Right atrium auricular region (tissue), 2 donors: ENCODE measurements at places on chromosomes 13 and 19. TPM values are rescaled to one million over a fixed set of nuclear protein-coding genes. Genes with fewer than 3 reads are reported as not detected.

CFAP97D2 gene
- not detected for total RNA-seq

C19orf33 gene
- total RNA-seq, result 18.9 TPM

ZSWIM9 gene
- total RNA-seq, result 2.8 TPM

- DNase-seq, result peak; percentile 73
Observed at GRCh38 chr19:2478278-2478755, 2.4 kb downstream of the GADD45B start.

- no peak for DNase-seq
Observed at GRCh38 chr13:59721926-59722910, 441.5 kb downstream of the DIAPH3 start.

DNA sequence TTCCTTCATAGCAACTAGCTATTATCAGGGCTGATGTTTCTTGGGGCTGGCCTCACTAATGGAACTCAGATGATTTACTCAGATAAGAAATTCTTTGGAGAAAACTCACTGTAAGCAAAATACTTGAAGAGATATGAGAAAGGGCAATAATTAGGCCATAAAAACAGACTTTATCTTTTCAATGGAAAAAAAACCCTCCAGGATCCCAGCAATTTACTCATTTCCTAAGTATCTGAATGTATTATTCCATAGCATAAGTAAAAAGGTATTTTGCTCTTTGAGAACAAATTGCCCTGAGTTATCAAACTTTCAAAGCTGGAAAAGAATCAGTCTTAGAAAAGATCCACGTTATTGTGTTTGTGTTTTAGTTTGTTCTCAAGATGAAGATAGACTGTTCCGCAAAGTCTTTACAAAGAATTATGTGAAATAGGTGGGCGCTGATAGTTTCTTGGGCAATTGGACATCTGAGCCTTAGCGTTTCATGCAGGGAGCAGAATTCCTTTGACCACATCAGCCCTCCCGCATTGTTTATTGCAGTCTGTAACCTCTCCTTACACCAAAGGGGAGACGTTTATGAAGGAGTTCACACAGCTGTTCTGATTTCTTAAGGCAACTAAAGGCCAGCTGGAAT is 29.1 kb upstream of the CSNK1A1L start:
- no peak for DNase-seq

GRCh38 chr13:113491418-113491883 is 940 bp upstream of the DCUN1D2 start:
- DNase-seq, result no peak

DNA sequence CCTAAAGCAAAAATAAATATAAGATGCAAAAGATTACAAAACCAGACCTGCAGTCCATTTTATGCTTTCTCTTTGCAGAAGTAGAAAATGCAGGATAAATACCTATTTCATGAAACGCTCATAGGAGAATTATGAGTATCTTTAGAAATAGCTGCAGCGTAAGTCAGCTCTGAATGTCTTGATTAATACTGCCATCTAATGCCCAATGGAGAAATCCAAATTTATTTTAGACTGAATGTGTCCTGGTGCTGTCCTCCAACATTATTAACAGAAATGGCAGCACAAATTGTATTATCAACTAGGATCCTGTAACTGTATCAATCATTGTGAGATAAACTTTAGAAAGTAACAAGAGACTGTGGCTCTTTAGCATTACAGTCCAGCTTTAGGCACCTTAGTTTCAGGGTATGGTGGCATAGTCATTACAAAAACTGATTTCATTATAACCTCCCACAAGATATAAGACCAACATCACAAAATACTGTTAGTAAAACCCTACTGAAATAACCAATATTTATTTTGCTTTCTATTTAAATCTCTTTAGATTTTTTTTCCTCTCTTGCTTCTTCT is 162.1 kb upstream of the MIR17HG start:
- DNase-seq, result no peak

DNA sequence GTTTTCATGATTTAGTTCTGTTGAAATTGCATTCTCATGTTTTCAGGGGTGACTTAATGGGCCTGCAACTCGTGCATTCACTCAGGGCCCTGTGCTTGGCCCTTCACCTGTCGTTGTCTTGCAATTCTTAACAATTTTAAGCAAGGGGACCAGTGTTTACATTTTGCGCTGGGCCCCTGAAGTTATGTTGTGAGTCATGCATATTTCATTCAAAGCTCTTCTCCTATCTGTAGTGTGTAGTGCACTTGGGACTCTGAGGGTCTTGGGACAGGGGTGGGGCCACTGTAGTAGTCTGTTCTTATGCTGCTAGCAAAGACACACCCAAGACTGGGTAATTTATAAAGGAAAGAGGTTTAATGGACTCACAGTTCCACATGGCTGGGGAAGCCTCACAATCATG is 211.2 kb upstream of the RXFP2 start:
- DNase-seq, result no peak
